ENCODE measurements at places on chromosomes 13 and 19.
A peak's percentile ranks its signal among the peaks of the same experiment; 100 is the strongest.

GRCh38 chr13:82802528-82802927 lies 1079.7 kb downstream of the SLITRK1 start:
- DNase-seq, result no peak

GRCh38 chr13:109426690-109426990 lies 359.7 kb downstream of the IRS2 start:
- no peak for DNase-seq

DNA sequence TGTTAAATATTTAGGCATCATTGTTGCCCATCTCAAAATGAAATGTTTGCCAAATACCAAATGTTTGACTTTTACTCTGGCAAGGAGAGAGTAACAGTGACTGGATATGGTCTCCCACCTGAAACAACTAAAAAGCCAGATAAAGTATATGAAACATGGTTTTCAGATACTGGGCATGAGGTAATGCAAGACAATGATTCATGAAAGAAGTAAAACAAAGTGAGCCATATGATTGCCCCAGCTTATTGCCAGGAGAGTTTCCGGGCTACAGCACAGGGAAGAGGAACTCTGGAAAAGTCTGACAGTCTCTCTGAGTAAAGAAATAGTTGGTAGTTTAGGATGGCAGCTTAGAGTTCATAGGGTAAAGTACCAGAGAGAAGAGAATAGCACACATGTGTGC lies 354.6 kb downstream of the DNAJC15 start:
- no peak for DNase-seq

DNA sequence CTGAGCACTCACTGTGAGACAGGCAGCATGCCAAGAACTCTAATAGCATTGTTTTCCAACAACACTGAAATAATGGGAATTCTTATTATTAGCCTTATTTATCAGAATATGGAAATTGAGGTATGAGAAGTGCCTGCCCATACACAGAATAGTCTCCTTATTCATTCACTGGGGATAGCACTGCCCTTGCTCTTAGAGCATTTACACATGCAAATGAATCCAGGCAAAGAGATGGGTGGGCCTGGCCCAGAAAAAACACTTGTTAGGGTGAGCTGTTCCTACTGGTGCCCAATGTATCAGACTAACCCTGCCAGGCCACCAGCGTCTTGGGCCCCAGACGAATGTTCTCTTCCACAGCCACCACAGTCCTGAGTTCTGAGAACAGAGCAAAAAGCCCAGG lies 112.9 kb downstream of the TUBA3C start:
- no peak for DNase-seq

GRCh38 chr13:91292630-91293221 lies 54.8 kb upstream of the MIR17HG start:
- DNase-seq, result no peak

GRCh38 chr13:80707000-80707983 lies 366.4 kb upstream of the SPRY2 start:
- no peak for DNase-seq

- DNase-seq, result peak; percentile 94
These were observed 1.9 kb downstream of the KLF1 start for GRCh38 chr19:12884926-12885748.

DNA sequence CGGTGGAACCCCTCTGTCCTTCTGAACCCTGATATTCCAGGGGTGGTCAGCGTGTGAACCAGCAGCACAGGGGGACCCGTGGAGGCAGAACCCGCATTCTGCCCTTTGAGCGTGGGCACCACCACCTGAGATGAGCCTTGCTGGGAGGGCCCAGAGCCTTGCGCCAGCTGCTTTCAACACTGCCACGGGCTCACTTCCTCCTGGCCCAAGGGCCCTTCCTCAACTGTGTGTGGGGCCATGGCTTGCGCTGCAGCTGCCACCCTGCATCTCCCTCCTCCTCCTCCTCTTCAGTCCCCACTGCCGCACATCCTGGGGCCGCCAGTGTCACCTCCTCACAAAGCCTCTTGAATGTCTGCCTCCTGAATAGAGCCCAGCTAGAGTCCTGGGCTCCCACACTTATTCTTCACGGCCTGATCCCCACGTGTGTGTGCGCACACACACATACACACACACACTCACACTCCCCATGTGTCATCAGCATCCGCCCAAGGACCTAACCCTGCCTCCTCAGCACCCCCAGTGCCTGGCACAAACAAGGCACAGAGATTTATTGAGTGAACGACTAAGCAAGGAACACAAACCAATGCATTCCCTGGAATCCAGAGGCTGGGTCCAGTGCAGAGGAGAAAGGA lies 26.9 kb upstream of the TMEM160 start:
- no peak for DNase-seq

DNA sequence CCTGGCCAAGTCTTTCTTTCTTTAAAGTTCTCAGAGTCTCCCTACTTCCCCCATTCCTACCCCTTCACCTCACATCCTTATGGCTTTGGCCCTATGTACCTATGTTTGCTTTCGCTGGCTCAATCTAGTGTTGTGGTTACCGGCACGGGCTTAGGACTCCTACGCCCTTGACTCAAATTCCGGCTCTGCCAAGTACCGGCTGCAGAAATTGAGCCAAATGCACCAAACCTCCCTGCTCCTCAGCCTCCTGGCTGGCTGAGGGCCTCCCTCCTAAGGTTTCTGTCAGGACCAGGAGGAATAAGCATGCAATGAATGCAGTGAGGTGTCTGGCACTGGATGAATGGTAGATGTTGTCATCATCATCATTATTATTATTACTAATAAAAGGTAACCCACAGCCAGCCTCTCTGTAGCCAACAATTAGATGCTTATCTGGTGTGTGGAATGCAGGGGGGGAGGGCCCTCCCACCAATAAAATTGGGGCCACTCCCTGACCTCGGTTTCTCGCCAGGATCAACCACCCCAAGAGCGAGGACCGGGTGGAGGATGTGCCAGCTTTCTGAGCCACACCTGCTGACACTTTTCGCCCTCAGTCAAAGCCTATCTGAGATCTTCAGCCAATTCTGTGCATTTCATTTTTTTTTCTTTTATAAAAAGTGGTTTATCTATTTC lies 20.7 kb downstream of the KLK5 start:
- DNase-seq, result no peak

- DNase-seq, result no peak
These were observed 241.4 kb downstream of the ENOX1 start for GRCh38 chr13:43545317-43545874.

DNA sequence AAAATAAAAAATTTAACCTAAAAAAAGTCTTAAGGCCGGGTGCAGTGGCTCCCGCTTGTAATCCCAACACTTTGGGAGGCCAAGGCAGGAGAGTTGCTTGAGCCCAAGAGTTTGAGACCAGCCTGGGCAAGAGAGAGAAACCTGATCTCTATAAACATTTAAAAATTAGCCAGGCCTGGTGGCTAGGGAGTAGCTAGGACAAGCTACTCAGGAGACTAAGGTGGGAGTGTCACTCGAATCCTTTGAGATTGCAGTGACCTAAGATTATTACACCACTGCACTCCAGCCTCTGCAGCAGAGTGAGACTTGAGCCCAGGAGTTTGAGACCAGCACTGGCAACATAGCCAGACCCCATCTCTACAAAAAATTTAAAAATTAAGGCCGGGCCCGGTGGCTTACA lies 1.1 kb downstream of the CCDC97 start:
- no peak for DNase-seq

DNA sequence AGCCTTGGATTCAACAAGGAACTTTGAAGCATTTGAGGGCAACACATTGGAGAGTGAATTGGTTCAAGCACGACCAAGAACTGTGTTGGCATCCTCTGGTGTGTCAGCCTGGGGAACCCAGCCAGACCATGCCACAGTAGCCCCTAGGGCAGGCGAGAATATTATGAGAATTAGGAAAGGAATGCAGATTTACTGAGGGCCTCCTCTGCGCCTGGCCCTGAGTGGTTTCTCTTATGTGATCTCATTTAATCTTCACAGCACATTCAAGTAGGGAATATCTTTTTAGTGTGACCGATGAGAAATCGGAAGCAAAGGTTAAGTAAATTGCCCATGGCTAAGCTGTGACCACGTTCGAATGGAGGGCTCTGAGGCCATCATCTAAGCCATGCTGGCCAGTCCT lies 15.3 kb upstream of the ERICH6B start:
- DNase-seq, result no peak

DNA sequence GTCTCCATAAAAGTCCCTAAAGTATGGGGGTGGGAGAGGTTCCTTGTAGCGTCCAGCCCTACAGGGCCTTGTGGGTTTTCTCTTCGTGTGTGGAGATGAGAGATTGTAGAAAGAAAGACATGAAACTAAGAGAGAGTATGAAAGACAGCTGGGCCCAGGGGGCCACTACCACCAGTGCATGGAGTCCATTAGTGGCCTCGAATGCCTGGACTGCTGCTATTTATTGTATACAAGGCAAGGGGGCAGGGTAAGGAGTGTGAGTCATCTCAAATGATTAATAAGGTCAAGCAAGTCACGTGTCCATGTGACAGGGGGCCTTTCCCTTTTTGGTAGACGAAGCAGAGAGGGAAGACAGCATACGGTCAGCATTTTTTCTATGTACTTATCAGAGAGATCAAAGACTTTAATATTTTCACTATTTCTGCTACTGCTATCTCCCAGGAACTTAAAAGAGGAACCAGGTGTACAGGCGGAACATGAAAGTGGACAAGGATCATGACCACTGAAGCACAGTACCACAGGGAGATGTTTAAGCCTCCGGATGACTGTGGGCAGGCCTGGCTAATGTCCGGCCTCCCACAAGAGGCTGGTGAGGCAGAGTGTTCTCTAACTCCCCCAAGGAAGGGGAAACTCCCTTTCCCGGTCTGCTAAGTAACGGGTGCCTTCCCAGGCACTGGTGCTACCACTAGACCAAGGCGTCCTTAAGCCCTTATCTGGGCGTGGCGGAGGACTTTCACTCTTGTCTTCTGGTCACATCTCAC lies 25.5 kb downstream of the FGF21 start:
- DNase-seq, result no peak

GRCh38 chr19:7772752-7773291 lies 9.8 kb downstream of the CLEC4M start:
- DNase-seq, result peak; percentile 44

DNA sequence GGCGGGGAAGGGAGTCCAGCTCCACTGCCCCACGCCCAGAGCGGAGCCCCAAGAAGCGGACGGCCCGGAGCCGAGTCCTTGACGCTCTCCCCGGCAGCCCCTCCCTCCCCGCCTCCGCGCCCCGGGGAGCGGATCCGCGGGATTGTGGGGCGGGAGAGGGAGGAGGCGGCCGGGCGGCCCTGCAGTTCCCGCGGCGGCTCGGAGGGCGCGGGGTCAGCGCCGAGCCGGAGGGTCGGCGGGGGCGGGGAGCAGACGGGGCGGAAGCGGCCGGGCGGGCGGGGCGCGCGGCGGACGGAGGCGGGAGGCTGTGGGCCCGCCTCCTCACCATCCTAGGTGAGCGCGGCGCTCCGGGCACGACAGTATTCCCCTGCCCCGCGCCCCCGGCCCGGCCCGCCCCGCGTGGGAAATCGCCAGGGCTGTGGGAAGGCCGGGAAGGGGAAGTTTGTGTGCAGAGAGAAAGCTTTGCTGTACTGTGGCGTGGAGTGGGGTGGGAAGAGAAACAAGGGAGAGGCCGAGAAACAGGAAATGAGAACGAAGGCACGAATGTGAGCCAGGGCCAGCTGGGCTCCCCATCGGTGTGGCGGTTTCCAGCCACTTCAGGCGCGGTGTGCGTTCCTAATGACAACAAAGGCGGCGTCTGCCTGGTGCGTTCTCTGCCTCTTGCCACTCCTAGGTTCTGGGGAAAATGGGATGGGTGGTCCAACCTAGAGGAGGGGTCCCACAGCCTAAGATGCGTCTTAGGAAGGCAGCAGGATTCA lies 1.3 kb upstream of the KLF12 start:
- peak; percentile 85 for DNase-seq

DNA sequence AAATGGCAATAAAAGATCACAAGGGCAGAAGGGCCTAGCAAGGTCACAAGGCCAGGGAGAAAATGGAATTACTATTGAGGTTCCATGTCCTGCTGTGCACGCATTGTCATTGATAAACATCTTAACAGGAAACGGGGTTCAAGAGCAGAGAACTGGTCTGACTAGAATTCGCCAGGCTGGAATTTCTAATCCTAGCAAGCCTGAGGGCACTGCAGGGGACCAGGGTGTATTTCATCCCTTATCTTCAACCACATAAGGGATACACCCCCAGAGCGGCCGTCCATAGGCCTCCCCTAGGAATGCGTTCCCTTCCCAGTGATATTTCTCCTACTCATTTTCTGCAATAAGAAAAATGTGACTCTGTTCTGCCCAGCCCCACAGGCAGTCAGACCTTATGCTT lies 19.5 kb downstream of the ERICH4 start:
- no peak for DNase-seq

- DNase-seq, result no peak
These were observed 29.7 kb downstream of the MLLT1 start for GRCh38 chr19:6250024-6250615.

DNA sequence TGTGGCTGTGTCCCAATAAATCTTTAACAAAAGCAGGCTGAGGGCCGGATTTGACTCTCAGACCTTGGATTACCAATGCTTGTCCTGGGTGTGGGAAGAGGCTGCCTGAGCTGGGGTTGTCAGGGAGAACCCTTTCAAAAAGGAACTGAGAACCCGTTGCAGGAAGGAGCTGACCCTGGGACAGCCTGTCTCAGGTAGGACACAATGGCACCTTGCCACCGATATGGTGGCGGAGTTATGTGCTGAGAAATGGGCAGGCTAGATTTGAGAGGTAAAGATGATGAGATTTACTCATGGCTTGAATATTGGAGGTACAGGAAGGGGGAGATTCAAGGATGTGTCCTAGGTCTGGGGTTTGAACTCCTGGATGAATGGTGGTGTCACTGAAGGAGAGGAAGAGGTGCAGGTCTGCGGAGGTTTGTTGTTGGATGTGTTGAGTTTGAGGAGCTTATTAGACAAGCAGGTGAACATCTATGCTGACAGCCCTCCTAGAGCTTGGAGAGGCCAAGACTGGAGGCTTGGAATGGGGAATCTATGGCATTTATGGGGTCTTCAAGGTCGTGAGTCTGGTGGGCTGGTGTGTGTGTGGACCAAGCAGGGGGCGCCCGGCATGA lies 7.2 kb downstream of the PLEKHF1 start:
- no peak for DNase-seq

GRCh38 chr13:66951426-66951825 lies 278.7 kb downstream of the PCDH9 start:
- DNase-seq, result no peak

DNA sequence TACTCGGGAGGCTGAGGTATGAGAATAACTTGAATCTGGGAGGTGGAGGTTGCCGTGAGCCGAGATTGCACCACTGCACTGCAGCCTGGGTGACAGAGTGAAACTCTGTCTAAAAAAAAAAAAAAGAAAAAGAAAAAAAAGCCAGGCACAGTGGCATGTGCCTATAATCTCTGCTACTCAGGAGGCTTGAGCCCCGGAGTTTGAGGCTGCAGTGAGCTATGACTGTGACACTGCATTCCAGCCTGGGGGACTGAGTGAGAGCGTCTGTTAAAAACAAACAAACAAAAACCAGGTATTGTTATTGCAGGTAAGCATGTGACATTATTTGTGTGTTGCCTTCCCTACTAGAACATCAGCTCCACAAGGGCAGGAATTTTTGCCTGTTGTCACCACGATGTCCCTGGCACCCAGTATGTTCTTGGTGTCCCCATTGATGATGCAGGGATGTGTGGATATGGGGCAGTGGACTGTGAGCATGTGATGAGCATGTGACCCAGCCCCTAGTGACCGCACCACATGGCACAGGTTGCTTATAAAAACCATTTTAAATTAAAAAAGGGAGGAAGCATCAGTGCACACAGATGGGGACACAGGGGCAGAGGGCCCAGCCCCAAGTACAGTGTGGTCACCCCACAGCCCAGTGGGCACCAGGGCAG lies 1.6 kb upstream of the KANK2 start:
- DNase-seq, result no peak

GRCh38 chr13:76980075-76980718 lies 11.7 kb upstream of the CLN5 start:
- peak; percentile 94 for DNase-seq

GRCh38 chr13:34416971-34417380 lies 525.1 kb upstream of the NBEA start:
- DNase-seq, result no peak

GRCh38 chr19:13094771-13095392 lies 7.8 kb downstream of the LYL1 start:
- DNase-seq, result peak; percentile 32
